ENCODE measurements at places on chromosomes 5 and 9.

DNA sequence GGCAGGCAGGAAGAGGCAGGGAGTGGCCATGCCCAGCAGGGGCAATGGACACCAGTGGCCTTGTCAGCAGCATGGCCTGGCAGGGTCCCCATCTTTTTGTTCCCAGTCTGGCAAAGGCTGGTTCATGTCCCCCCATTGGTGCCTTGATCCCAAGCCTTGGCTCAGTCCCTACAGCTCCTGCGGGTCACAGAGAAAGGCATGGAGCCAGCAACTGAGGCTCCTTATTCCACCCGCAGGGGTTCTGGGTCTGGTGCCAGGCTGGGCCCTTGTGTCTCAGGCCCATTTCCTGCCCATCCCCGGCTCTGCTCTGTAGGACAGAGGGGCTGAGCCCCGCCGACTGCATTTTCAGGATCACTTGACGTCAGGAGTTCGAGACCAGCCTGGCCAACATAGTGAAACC, 14.0 kb downstream of the TRIM14 start:
- no peak for DNase-seq

DNA sequence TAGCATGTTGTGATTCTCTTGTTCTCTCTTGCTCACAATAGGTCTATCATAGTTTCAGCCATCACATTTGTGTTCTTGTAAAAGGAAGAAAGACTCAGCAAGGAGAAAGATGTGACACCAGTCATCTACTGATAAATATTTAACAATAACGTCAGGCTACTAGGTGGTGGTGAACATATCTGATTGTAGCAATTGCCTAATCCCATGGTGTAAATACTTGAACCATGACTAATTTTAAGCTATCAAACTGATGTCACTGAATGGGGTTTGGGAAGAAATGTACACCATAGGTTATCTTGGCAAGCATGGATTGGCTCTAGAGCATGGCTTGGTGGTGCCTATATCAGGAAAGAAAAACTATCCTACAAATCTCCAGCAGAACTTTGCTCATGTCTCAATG, 16.6 kb downstream of the DMRTA1 start:
- DNase-seq: no peak

- DNase-seq: no peak
These were observed 1.5 kb downstream of the COL27A1 start for GRCh38 chr9:114156657-114157421.

DNA sequence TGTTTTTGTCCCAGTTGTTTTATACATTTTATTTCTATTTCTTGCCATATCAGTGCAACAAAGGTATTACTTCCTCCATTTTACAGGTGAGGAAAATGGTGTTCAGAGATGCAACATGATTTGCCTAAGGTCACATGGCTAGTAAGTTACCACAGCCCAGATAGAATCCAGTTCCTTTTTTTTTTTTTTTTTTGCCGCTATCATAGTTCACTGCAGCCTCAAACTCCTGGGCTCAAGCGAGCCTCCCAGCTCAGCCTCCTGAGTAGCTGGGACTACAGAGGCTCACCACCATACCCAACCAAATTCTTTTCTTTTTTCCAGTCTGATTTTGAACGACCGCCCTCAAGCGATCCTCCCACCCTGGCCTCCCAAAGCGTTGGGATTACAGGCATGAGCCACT, 480 bp upstream of the CCDC69 start:
- DNase-seq: no peak

- no peak for DNase-seq
These were observed 36.4 kb downstream of the JADE2 start for GRCh38 chr5:134561871-134562296.

DNA sequence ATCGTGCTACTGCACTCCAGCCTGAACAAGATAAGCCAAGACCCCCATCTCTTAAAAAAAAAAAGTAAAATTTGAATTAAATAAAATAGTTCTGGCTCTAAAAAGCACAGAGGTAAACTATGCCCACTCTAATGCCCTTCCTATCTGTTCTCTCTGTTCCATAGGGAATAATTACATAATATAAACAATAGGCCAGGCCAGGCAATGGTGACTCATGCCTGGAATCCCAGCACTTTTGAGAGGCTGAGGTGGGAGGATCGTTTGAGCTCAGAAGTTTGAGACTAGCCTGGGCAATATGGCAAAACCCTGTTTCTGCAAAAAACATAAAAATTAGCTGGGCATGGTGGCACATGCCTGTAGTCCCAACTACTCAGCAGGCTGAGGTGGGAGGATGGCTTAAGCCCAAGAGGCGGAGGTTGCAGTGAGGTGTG, 47.4 kb downstream of the MYO10 start:
- DNase-seq: no peak

- DNase-seq: no peak
These were observed 81.2 kb downstream of the FSTL4 start for GRCh38 chr5:133531178-133531577.

DNA sequence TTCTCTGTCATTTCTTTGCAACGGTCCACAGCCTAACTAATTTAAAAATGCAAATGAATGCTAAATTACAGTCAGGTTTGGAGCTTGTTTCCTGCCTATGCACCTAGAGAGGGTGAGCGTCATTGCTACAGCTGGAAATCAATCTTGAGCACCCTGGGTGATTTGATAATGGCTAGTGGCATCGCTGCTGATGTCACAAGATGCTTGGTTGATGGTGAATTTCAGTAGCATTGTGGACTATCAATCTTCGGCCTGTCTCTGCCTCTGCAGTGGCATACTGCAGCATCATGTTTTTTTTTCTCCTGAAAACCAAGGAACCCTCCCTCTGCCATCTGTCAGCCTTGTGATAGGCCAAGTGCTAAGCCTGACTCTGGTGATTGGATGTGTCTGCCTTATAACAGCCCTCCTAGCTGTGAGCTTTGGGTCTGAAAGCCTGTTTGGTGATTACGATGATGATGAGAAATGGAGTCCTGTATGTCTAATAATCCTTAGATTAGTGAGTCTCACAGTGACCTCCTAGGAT, 75.3 kb downstream of the NMUR2 start:
- no peak for DNase-seq

GRCh38 chr5:30050056-30050815, 1143.2 kb upstream of the CDH6 start:
- DNase-seq: no peak

- no peak for DNase-seq
These were observed 75.3 kb downstream of the PIK3R1 start for GRCh38 chr5:68290847-68291246.

- DNase-seq: no peak
These were observed 29.4 kb downstream of the NANS start for GRCh38 chr9:98085944-98086343.

DNA sequence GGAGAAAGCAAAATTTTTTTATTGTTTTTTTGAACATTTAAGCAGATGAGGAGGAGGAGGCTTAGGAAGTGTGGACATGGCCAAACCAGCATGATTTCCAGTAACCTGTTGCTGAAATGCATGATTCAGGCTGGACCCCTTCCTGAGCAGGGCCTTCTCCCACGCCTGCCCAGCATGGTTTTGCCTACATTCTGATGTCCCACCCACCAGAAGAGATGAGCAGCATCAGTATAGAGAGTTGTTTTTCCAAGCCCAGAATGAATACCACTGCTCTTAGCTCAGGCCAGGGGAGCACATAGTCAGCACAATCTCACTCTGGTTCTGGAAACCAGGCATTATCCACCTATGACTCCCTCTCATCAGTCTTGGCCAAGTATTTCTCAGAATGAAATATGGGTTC, 90.1 kb downstream of the PAPPA start:
- DNase-seq: no peak

DNA sequence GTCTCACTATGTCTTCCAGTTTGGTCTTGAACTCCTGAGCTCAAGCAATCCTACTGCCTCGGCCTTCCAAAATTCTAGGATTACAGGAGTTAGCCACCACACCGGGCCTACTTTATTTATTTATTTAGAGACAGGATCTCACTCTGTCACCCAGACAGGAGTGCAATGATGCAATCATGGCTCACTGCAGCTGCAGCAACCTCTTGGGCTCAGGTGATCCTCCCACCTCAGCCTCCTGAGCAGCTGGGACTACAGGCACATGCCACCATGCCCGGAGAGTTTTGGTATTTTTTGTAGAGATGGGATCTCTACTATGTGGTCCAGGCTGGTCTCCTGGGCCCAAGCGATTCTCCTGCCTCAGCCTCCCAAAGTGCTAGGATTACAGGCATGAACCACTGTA, 32.8 kb downstream of the PHAX start:
- DNase-seq: no peak

GRCh38 chr5:112121258-112121657, 297.8 kb downstream of the EPB41L4A start:
- no peak for DNase-seq

Data from NCI-H2107 (cell line).